Fibroblast of skin of left biceps (primary cell): ENCODE measurements at places on chromosomes 1 and 21.

GRCh38 chr1:229124520-229125124 is 146.3 kb upstream of the RAB4A start:
- DNase-seq = no peak

- no peak for DNase-seq
Observed at GRCh38 chr1:151720125-151720524, 1.2 kb upstream of the RIIAD1 start.

DNA sequence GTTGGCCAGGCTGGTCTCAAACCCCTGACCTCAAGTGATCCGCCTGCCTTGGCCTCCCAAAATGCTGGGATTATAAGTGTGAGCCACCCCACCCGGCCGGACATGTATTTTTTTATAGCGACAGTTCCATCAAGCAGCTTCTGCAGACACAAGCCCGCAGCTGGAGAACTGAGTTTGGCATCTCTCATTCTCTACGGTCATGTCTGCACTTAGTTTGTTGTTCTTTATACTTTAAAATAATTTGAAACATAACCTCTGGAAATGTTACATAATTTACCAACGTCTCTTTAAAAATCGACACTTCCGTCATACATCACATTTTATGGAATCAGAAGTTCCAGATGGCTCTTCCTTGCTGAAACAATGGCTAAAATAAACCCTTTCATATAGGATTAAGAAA is 183.6 kb downstream of the DYRK1A start:
- DNase-seq = no peak

DNA sequence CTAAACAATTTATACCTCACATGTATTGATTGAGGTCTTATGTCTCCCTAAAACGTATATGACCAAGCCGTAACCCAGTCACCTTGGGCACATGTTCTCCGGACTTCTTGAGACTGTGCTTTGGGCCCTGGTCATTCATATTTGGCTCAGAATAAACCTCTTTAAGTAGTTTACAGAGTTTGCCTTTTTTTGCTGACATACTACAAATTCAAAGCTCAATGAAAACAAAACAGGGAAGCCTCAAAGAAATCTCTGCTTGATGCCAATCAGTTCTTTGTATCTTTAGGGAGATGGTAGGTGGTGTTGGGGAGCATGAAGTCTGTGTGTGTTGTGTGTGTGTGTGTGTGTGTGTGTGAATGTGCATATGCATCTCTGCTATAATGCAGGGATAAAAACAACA is 247.0 kb downstream of the KCNJ6 start:
- no peak for DNase-seq

GRCh38 chr1:226637147-226637935 is 88.8 kb downstream of the STUM start:
- no peak for DNase-seq

- DNase-seq = no peak
Observed at GRCh38 chr1:39328586-39329121, 124.2 kb downstream of the MACF1 start.

DNA sequence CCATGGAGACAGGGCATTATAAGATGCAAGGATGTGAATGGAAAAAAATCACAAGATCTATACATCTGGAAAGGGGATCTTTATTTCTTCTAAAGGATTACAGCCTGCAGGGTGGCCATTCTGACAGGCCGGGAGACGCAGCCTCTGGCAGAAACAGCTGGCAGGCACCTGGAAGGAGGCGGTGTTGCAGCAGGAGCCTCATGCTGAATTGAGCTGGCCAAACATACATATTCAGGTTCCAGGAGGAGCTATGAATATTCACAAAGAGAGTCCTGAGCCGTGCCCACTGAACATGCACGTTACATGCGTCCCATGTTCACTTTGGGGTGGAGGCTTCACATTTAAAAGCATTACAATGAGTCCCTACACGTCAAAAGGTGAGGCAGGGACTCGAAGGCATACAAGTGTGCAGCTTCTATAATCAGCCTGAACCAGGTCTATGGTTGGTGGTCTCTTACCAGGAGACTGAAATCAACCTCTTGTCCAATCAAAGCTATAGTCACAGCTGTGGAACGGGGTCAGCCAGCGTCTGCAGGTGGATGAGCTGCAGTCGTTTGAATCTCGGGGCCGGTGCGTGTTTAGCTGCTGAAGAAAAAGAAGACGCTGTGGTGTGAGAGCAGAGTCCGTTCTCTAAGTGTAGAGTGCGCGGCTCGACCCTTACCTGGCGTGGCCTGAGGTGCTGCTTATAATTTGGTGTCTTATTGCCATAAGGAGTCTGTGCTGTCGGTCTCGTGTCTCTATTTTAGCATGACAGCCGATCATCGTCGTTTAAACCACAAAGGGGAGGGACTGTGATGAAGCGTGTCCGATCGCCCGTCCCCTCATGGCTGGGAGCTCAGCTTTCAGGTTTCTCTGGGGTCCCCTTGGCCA is 183.0 kb downstream of the ETS2 start:
- no peak for DNase-seq

DNA sequence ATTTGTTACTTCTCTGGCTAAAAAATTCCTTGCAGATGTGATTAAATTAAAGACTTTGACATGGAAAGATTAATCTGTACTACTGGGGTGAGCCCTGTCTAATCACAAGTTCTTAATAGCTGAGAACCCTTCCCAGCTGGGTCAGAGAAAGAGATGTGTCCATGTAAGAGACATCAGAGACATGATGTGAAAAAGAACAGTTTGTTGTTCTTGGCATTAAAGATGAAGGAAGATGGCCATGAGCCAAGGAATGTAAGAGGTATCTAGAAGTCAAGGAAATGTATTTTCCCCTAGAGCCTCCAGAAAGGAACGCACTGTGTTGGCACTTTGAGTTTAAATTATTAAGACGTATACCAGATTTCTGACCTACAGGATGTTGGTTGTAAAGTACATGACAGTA is 1271.5 kb upstream of the PRMT6 start:
- DNase-seq = no peak

- peak; percentile 93 for DNase-seq
Observed at GRCh38 chr1:240611619-240612480, at the start of gene GREM2. Gene GREM2 (minus strand): TSS chr1:240612155. CDS start chr1:240493475, 118,680 bp downstream.
